ENCODE measurements at places on chromosomes 6 and 20.

DNA sequence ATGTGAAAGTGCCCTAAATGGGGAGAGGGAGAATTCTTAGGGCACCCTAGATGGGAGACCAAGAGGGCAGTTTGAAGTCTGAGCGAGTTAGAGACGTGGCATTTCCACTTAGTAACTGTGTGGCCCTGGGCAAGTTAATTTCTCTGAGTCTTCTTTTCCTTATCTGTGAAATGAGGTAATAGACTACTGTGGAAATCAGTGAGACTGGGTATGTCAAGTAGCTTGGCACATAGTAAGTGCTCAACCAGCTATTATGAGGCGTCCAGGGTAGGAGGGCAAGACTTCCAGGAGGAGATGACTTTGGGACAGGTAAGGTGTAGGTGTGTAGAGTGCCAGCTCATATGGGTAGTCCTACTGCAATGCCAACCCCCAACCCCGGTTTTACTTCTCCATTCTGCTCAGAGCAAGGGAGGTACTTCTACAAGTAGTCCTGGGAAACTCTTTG, 770 bp downstream of the KIF3B start:
- no peak for DNase-seq

GRCh38 chr6:151164383-151164782, 75.4 kb upstream of the AKAP12 start:
- DNase-seq, result no peak

DNA sequence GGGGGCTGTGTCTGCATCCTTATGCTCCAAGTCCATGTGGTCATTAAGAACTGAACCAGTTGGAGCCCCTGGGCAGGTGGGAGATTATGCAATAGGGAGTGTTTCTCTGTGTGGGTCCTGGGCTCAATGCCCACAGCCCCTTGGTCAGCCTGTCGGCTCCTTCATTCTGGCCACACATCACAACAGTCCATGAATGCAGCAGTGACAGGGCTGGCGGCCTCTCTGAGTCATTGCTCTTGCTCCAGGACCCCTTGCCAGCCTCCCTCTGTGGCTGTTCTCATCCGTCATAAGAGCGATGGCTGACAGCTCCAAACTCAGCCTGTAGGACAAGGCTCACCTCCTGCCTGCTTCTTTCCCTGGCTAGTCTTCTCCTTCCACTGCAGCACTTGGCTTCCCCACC, 609.5 kb upstream of the CDH4 start:
- DNase-seq, result no peak

DNA sequence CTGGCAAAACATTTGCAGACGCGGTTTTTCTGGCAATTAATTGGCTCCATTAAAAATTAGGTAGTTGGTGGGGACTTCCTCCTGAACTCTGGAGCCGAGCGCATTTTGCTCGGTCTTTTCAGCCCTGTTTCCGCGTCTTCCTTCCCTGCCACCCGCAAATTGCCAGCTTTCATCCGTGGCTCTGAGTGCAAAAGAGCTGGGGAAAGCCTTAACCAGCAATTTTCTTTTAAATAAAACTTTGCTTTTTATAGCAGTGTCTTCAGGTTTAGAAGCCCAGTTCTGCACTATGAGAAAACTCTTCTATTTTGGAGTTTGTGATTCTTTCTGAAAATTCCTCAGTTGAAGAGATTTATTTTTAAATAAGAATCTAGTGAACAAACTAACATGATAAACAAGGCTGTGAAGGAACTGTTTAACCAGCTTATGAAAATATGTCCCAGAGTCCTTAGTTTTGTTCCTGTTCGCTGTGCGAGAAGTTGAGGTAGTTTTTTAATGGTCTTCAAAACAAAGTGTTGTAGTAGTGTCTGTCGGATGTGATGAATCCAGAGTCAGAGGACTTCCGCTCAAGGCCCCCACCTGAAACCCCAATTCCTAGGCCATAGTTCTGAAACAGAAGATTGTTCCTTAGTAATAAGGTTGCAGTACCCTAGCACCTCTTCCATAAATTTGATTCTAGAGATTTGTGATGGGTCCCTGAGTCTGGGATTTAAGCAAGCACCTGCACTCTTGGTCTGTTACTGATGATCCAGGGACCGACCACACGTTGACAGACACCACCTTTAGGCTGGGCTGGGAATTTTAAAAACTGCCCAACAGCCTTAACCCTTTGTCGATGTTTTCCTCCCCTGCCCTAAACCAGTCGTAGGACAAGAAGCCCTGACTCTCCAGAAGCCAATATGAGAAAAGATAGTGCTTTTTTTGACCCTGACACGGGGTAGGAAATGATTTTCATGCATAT, 950 bp downstream of the KCTD20 start:
- DNase-seq, result no peak

DNA sequence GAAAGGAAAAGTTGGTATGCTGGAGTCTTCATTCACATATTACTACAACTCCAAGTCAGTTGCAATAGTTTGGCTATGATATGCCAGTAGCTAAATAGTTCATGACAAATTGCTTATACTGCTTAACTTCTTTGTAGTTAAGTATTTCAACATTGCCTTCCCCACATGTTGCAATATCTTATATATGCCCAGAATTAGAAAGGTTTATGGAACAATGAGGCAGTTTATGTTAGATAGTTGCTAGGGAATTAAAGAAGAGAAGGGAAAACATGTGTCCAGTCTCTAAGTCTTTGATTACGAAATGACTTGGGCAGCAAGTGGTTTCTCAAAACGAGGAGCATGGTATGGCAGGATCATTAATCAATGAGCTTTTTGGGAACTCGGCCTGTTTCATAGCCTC, 145.8 kb downstream of the PLCB4 start:
- DNase-seq, result no peak

DNA sequence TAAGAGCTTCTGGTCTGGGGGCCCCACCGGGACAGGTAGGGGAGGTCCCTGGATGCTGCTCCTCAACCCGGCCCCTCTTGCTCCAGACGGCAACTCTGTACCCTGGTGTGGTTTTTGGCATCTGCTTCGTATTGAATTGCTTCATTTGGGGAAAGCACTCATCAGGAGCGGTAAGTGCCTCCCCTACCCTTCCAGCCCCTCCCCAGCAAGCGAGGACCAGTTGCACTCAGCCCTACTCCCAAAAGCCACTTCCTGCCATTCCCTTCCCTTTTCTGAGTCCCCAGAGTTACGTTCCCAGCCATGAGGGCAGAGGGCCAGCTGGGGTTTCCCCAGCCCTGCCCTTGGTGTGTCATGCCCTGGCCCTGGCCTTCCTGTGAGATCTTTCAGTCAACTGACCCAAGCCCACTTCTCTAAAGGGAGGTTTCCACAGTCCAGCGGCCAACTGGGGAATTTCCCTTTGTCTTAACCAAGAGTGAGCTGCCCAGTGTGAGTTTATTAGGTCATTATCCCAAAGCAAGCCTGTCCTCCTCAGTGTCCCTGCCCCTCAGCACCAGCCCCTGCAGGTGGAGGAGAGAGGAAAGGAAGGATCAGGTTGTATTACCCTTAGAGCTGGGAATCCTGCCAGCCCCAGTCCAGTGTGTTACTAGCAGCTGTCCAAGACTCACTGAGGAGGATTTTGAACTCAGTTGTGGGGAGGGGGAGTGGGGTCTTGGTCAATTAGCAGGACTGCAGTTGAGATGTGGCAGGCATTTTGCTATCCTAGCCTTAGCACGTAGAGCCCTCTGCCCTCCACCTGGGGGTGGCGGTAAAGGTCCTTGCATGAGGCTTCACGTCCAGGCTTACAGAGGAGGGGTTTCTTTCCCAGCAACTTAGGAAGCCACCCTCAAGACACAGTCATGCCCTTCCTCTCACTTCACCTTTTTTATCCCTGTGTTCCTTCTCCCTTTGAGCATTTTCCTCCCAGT, 45.8 kb downstream of the TM9SF4 start:
- DNase-seq, result peak; percentile 71

- no peak for DNase-seq
These were observed 17.2 kb downstream of the TAB2 start for GRCh38 chr6:149334682-149335160.

- no peak for DNase-seq
These were observed 26.3 kb upstream of the FOXQ1 start for GRCh38 chr6:1285556-1285955.

DNA sequence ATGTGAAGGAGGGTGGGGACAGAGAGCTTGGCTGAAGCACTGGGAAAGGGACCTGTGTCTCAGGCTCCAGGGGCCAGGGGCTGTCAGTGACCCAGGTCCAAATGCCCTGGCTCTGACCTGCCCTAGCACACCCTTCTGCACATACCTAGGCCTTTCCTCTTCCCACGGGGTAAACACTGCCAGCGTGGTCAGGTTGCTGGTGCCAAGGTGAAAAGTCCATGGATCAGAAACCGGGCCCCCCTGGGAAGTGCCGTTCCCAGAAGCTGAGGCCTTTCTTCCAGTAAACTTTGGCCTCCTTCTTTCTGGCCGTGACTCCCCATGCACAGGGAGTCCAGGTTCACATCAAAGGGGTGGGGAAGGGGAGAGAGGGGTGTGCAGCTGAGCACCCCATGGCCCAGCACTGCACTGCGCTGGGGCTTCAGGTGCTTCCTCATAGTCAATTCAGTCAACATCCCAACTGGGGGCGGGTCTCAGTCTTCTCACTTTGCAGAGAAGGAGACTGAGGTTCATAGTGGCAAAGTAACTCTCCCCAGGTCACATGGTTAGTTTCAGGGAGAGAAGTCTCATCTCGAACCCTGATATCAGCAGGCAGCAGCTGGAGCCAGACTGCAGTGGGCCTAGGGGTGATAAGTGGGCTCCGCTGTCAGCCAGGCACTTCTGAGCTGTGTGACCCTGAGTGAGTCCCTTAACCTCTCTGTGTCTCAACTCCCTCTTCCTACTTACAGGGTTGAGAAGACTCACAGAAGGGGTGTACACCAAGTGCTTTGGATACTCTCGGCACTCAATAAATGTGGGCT, 17.0 kb downstream of the PCK1 start:
- DNase-seq, result no peak

DNA sequence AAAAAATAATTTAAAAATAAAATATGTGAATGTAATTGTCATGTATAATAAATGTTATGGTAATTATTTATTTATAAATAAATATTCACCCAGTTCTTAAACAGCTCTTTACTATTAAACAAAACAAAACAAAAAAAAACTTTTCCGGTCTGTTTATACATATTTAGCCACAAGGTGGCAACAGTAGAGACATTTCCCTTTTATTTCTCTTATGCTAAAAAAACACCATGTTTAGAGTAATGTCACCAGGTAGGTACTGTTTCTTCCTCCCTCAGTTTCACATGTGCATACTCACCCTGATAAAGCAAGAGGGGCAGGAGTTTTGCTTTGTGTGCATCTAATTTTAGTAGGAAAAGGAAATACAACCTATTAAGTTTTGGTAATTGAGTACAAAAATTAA, 610.4 kb upstream of the IMPG1 start:
- no peak for DNase-seq

DNA sequence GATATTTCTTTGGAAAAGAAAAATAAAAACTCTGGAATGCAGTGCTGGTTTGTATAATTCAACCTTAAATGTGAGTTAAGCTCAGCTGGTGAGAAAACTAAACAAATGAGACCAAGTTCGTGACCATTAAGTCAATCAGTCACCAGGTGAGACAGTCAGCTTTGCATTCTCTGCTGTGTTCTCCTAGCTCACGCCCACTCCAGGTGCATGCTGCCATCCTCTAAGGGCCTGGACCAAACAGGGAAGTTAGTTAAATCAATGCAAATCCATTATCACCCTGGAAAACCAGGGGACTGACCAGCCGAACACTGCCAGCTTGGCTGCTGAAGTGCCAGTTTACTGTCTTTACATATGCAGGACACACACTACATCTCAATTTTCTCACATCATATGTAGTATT, 7.2 kb downstream of the TPBG start:
- no peak for DNase-seq

- no peak for DNase-seq
These were observed 10.4 kb upstream of the ABHD16B start for GRCh38 chr20:63850689-63851547.

- DNase-seq, result no peak
These were observed 32.5 kb downstream of the PHACTR3 start for GRCh38 chr20:59636766-59637370.

- no peak for DNase-seq
These were observed 4.2 kb downstream of the TNFAIP3 start for GRCh38 chr6:137871291-137871690.

- DNase-seq, result no peak
These were observed 450.9 kb downstream of the GJA1 start for GRCh38 chr6:121886223-121886830.

GRCh38 chr6:145112711-145113148, 622.6 kb downstream of the EPM2A start:
- no peak for DNase-seq

DNA sequence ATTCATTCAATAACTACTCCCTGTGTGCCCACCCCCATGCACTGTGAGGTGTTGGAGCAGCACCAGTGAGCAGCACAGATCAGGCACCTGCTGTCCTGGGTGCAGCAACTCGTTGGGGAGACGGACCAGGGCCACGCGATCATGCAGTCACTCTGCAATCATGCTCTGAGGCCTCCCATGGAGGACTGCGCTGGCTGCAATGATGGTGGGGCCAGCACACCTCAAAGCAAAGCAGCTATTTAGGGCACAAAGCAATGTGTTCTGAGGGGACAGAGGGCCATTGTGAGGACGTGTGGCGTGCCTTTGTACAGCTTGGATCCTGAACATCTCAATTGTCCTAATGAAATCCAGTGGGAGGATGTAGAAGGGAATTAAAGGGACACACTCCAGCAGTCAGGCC, 41.0 kb upstream of the MPC1 start:
- no peak for DNase-seq

DNA sequence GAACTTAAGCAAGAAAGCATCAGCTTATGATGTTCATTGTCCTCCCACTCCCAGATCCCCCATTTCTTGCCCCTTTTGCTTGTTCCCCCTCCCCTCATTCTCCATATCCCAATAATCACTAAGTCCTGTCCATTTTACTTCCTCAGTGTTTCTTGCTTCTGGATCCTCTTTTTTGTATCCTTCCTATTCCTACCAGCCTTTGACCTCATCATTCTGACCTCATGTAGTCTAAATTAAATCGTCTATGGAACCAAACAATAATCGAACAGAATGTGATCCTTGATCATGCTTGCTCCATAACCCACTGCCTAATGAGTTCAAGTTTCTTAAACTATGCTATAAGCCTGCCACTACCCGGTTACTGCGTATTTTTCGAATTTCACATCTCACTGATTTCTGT, 5.4 kb upstream of the RSPH3 start:
- DNase-seq, result no peak

DNA sequence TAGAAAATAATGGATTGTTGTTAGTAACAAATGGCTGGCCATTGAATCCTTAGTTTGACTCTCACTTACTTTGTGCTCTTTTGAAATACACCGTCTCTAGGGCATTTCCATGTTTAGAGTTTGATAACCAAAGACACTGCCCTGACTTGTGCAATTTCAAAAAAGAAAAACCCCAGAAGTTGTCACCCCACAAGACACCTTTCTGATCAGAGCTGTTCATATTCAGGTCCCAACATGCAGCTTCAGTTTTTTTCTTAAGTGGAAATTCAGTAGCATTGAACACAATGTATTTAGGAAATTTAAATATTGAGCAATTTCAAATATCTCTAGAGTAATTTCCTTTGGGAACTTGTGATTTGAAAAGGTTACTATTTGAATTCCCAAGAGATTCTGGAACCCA, 19.4 kb downstream of the CRYBG1 start:
- no peak for DNase-seq

DNA sequence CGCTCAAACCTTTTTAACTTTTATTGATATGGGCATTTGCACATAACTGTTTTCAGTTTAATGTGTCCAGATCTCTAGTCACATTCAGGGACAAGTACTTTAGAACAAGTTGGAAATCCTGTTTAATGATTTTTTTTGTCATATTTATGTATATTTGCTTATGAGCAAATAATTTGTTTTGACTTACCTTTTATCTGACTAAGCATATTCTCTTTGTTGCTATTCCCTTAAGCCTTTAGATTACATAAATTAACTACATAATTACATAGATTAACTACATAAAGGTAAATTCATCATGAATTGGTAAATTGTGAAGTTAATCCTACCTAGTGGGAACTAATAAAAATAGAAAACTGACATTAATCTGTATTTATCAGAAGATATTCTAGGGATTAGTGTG, 523.5 kb upstream of the MAN1A1 start:
- no peak for DNase-seq

Data from GOT3 (cell line).